ENCODE measurements at places on chromosomes 7 and 10. TPM values are rescaled to one million over a fixed set of nuclear protein-coding genes. Genes with fewer than 3 reads are reported as not detected.

- no peak for DNase-seq
Observed at GRCh38 chr10:120048391-120048790, 155.9 kb downstream of the SEC23IP start.

DNA sequence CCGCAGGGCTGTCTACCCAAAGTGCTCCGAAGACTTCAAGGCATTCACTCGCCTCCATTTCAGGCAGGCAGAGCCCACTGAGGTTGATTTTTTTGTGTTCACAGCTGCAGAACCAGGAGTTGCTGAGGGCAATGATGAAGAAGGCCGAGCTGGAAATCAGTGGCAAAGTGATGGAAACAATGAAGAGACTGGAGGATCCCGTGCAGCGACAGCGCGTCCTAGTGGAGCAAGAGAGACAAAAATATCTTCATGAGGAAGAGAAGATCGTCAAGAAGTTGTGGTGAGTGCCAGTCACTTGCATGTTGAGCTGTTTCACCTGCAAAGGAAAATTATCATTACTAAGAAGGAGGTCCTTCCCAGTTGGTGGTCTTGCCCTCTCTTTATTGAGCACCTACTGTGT is 210.5 kb downstream of the ARHGAP21 start:
- peak; percentile 37 for DNase-seq

Gene NEBL
- total RNA-seq, result 4.3 TPM

DNA sequence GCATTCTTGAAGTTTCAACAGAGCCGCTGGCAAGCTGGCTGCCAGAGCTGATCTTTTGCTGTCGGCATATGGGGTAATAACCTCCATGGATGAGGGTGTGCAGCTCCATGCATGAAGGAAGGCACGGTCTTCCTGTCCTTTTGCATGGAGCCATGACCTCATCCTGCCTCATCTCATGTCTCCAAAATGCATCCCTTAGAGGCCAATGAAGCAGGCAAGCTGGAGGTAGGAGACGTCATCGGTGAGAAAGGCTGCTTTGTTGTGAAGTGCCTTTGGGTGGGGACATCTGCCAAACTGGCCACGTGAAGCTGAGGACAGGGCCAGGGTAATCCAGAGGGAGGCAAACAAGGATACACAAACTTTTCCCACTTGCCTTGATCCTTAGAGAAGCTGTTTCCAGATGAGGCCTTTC is 161.5 kb upstream of the TBX20 start:
- DNase-seq, result no peak

GRCh38 chr10:71767420-71768035 is 5.8 kb downstream of the VSIR start:
- DNase-seq, result peak; percentile 70

GRCh38 chr7:102472126-102473041 is 6.3 kb downstream of the POLR2J start:
- DNase-seq, result no peak

- peak; percentile 53 for DNase-seq
Observed at GRCh38 chr10:118522791-118523498, 72.5 kb downstream of the PRLHR start.

- DNase-seq, result peak; percentile 99
Observed at GRCh38 chr7:34096198-34096651, 190.9 kb downstream of the BMPER start.

GRCh38 chr10:111989136-111989911 is 194.2 kb downstream of the GPAM start:
- DNase-seq, result no peak

DNA sequence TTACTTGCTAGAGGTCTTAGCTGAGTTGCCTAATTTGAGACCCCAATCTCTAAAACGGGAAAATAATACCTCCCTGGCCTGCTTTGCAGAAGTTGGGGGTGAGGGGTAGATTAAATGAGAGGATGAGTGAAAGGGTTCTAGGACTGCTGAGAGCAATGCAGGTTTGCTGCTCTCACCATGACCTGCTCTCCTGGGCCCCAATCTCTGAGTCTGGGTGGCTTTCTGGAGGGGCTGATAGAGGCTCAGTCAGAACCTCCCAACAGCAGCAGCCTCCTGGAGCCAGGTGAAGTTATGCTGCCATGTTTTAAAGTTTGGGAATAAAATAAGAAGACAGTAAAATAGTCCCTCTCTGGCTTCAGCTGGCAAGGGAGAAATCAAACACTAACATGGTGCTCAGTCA is 7.3 kb downstream of the UROS start:
- DNase-seq, result no peak

GRCh38 chr10:98293550-98294269 is 25.7 kb upstream of the LOXL4 start:
- DNase-seq, result no peak

Gene LIPN
- not detected for total RNA-seq

DNA sequence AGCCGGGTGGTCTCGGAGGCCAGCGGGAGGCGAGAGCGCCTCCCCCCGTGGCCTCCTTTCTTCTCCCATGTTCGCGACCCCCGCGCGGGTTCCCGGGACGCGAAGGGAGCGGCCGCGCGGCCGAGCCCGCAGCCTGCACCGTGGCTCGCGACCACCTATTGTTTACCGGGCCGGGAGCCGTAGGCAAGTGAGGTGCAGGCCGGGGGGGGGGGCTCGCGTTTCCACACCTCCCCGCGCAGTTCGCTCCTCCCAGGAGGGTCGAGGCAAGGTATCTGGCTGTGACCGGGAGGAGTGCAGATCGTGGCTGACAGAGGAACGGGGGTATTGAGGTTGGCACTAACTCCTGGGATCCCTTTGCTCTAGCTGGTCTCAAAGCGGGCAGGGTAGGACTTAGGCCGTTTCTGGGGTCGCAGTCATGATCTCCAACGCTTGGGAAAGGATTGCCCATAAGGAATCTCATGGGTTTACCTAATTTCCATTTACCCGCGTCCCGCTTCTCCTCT is 734 bp downstream of the PTPN12 start:
- DNase-seq, result no peak

Gene VWA2
- not detected for total RNA-seq

DNA sequence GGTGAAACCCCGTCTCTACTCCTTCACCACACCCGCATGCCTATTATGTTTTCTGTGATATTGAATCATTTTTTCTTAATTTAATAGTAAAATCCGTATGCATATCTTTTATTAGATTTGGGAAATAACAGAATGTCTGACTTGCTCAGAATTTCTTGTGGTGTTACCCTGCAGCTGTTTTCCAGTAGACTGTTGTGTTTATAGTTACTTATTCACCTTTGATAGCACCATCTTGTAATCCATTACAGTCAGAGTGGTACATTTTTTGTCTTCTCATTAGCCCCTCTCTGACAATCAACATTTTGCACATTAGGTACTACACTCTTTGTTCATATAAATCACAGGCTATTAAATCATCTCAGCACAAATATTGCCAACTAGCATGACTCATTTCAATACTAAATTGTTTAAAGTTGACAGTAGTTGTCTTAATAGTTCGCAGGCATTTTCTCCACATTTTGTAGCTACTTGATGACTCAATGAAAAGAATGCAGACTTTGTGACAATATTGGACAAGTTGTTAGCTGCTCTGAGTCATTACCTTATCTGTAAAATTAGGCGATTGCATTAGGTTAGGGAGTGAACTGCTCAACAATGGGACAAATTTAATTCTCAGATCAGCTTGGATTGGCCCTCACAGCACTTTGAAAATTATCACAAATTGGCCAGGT is 17.8 kb upstream of the SLC16A12 start:
- peak; percentile 98 for DNase-seq

Gene HTR7
- total RNA-seq, result 0.25 TPM

DNA sequence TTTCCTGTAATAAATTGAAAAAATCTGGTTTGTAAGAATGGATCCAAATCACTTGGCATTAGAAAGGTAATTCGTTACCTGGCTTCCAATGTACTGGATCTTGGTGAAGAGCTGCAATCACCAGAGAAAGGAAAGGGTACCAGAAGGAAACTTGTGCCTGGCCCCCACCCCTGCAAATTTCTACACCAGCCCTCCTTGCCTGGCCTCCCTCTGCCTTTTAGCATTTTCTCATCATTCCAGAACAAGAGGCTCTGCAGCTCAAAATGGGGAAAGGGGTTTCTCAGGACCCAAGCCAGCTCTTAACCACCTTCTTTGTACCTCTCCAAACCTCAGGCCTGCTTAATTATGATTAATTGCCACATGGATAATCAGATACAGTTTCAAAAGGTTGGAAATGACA is 612.8 kb upstream of the MGMT start:
- DNase-seq, result no peak

Gene NCF1
- not detected for total RNA-seq

- peak; percentile 66 for DNase-seq
Observed at GRCh38 chr7:41917-42565, 150.3 kb upstream of the FAM20C start.

Gene SLC13A4
- 3.3 TPM for total RNA-seq

DNA sequence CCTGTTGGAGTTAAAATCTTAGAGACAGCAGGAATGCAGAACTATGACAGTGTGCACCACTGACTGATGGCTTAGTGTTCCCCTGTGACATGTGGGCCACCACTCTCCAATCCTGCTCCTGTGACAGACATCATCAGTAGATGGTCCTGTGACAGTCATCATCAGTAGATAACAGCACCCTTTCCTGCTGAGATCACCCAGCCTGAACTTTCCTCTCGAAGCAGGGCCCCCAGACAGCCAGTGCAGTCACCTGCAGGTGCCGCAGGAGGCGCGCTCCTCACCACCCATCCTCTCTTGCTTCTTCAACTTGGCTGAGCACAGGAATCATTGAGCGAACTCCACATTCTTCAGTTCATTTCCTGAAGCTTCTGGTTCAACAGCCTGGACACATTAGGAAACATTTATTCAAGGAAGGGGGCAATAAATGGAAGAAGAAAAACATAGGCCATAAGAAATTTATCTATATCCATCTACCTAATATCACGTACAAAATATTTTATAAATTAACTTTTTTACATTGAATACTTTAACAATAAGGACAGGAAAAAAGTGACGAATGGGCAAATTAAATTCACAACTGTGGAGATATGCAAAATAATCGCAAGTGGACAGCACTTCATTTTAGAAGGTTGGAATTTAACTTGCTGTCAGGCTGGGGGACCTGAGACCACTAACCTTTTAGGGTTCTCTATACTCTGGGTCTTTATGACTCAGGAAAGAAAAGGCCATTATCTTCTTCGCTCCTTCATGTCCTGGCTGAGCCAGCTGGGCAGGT is 32.0 kb upstream of the MKI67 start:
- DNase-seq, result no peak

DNA sequence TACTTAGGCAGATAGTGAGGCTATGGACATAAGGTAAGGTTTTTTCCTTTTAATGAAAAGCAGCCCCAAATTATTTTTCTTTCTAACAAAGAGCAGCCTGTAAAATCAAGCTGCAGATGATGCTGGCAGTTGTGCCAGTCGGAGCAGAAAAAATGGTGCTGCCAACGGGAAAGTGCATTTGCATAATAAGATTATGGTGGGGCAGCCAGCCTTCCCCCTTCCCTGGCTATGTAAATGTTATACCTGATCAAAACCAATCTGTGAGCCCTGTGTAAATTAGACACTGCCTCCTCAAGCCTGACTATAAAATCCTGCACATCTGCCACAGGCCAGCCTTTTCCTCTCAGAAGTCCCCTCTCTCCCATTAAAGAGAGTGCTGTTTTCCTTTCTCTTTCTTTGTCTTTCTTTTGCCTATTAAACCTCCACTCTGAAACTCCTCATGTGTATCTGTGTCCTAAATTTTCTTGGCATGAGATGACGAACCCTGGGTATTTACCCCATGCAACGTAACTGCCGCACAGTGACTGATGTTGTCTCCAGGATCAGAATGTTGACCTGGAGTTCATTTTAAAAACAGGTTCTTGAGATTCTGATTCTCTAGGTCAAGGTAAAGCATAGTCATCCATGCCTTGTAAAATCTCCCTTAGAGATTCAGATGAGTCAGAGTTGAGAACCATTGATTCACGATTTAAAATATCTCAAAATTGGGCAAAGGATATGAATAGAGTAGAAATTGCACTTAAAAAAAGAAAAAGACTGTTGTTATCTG is 167.3 kb upstream of the C1GALT1 start:
- DNase-seq, result no peak

- DNase-seq, result no peak
Observed at GRCh38 chr10:132786476-132786883, 533 bp upstream of the NKX6-2 start.

Gene LIPM
- 0.82 TPM for total RNA-seq

DNA sequence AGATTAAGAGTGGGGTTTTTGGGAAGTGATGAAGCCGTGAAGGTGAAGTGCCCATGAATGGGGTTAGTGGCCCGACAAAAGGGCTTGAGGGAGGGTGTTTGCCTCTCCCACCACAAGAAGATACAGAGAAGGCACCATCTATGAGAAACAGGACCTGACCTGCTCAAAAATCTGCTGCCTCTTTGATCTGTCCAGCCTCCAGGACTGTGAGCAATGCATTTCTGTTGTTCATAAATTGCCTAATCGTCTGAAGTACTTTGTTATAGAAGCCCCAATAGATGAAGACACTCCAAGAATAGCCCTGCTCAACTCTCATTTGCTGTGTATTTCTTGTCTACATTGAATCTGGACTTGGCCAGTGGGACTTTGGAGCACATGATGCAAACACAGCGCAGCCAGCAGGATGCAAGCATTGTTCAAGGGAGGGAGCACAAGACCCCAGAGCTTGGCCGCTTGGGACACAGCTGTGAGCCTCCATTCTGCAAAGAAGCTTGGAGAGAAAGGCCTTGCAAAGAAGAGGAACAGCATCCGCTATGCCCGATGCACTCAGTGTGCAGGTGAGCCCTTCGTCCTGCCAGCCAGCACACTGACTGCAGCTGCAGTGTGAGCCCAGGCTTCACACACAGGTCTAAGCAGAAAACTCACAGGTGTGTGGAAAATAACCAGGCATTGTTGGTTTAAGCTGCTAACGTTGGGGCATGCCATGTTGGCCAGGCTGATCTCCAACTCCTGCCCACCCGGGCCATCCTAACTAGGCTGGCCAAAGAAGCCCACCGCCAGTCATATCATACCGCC is 73.2 kb upstream of the KLF6 start:
- no peak for DNase-seq

DNA sequence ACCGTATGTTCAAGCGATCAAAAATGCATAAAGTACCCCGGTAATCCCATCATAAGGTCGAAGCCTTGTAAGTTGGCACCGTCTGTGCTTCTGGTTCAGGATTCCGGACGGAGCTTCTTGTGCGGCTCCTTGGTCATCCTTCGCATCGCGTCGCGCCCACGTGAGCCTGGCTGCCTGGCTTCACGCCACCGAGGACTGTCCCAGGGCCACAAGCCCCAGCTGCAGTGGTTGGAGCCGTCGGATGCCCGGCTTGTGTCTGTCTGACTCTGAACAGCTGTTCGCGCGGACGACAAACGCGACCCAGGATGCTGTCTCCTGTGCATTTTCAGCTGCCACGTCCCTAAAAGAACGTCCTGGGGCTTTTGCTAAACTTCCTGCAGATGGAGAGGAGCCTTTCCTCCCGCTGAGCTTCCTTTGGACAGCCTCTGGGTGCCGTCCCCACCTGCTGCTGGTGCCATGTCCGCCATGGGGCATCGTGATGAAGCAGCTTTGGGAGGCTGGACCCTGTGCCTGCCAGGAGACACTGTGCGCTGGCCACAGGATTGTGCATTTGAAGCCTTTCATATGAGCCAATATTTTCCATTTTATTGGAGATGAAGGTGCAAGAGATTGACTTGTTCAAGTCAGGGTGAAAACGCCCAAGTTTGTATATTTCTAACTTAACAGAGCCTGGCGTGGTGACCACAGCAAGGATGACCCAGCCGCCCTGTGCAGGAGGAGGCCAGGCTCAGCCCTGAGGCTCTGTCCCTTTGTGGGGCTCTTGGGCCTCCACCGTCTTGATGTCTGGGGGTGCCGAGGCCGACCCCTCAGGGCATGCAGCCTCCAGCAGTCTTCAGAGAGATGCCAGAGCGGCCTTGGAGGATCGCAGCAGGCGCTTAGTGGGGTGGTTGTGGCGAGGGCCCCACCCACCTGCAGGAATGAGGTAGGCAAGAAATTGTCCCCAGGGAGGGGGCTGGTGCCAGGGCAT is 6.7 kb upstream of the JAKMIP3 start:
- DNase-seq, result no peak

Gene CRHR2
- not detected for total RNA-seq

All from fibroblast of the aortic adventitia (primary cell).